Stimulated activated CD4-positive, alpha-beta T cell treated with anti-CD3 and anti-CD28 coated beads, TNF-alpha, amount 100 ng/mL, for 1 hour (primary cell): ENCODE measurements at places on chromosomes 12 and 14.

DNA sequence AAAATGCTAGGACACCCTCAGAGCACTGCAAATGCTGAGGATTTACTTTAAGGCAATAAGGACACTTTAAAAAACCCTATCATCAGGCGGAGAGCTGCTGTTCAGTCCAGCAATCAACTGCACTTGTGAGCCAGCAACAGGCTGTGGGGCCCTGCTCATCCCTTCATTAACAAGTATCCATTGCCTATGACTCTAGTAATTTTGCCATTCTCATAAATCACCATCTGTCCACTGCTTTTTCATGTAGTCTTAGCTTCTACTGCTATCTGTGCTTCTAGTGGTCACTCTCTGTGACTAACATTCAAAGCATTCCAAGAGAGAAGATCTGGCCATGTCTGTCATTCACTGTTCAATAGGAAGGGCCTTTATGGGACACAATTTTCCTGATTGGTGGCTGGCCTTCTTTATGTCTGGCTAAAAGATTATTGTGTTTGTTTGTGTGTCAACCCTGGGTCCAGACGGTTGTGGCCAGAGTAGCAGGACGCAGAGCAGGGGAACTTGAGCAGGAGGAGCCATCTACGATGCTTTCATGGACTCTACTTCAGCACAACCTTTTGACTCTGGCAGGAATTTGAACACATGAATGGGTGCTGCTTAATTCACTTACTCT, 3.6 kb upstream of the KRAS start:
- no peak for DNase-seq

GRCh38 chr12:123723011-123723410, 10.9 kb downstream of the ATP6V0A2 start:
- no peak for DNase-seq

DNA sequence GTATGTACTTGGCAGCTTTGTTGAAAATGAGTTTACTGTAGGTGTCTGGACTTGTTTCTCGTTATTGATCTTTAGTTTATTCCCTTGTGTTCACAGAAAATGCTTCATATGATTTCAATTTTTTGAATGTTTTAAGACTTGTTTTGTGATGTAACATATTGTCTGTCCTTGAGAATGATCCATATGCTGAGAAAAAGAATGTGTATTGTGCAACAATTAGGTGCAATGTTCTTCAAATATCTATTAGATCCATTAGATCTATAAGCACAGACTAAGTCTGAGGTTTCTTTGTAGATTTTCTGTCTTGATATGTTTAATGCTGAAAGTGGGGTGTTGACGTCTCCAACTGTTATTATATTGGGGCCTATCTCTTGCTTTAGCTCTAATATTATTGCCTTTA, 879.6 kb upstream of the LRFN5 start:
- no peak for DNase-seq

GRCh38 chr14:71647086-71647784, 285.0 kb upstream of the RGS6 start:
- no peak for DNase-seq

- DNase-seq, result no peak
Observed at GRCh38 chr12:47360771-47361388, 281.1 kb upstream of the AMIGO2 start.

GRCh38 chr14:92986254-92987147, 63.6 kb downstream of the CHGA start:
- no peak for DNase-seq

GRCh38 chr12:67091678-67092077, 177.5 kb upstream of the CAND1 start:
- no peak for DNase-seq

DNA sequence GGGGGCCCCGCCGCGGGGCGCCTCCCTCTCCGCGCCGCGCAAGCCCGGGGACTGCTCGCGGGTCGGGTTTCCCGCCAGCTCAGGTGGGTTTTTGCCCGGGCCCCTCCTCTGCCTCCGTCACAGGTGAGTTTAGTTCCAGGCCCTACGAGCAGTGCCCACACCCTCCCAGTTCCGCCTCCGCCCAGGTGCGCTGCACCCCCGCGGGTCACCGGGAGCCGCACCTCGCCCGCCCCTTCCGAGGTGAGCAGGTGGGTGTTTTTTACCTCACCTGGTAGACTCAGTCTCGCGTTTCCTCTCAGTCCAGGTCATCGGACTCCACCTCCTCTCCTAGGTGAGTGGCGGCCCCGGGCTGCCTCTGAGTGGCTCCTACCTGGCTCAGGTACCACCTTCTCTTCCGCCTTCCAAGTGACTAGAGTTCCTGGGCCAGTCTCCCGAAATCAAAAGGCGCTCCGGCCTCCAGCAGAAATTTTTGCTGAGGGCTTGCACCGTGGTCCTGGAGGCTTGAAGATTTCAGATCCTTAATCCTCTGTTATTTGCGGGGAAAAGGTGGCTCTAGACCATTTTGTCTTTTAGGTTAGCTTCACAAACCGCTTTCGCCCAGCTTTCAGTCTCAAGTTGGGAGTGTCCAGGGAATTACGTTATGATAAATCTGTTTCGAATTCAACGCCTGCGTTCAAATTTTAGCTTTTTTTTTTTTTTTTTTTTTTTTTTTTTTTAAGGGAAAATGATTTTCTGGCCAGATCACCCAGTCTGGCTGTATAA, at the start of gene TMEM30B:
Gene TMEM30B, minus strand, starts transcription at position 153 of the 762 bp plus-strand sequence. CDS start 191 bp downstream, outside the sequence.
- peak; percentile 6 for DNase-seq

DNA sequence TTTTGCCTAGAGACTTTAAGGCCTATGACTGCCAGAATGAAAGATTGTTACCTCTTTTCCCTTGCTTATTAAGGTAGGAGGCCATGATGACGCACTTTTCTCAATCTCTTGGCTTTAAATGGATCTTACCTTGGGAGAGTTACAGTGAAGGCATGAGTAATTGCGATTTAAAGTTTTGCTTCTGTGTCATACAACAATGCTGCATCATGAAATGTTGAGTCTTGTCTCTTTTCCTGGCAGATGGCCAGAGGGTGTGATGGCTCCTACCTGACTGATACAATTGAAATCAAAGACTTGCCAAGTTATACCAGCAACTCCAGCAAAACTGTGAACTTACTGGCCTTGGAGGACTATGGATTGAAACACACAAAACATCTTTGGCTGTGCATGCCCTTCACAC, 17.2 kb upstream of the LRRK2 start:
- no peak for DNase-seq

DNA sequence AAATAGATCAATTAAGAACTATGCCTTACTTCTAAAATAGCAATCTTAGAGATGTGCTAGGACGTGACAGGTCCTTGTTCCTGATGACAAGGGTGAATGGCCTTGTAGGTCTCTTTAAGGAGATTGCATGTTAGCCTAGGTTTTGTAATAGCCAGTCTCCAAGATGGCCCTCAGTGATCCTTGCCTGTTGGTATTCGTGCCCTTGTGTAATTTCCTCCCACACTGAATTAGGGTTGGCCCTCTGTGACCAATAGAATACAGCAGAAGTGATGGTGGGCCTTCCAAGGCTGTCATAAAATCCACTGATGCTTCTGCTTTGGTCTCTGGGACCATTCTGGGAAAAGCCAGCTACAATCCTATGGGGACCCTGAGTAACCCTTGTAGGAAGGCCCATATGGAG, 38.2 kb upstream of the SNX6 start:
- DNase-seq, result no peak

DNA sequence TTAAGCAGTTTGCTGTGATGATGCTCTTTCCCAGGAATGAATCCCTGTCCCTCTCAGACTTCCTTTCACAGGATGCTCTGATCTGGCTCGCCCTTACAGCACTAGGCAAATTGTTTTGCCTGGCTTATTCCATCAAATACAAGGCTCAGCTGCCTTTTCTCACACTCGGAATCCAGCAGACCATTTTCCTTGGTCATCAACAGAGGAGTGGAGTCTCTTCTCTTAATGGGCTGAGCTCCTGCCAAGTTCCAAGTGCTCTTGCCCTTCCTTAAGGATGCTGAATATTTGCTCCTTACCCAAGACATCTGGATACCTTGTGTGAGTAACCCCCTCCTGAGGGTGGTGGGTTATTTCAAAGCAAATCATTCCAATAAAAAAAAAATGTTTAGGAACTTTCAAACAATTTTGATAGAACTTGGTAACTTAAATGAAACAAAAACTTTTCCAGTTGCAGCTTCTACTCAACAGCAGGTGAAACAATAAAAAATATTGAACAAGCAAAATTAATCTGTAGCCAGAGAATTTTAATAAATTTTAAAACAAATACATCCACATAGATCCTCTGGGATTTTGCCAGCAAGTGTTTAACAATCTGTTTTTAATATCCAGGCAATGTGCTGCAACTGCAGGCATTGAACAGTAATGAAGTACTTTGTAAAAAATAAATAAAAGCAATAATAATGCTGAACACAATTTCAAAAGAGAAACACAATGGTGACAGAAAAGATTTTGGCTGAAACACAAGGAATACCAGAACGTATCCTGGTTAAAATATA, 264.0 kb upstream of the FAR2 start:
- DNase-seq, result no peak

DNA sequence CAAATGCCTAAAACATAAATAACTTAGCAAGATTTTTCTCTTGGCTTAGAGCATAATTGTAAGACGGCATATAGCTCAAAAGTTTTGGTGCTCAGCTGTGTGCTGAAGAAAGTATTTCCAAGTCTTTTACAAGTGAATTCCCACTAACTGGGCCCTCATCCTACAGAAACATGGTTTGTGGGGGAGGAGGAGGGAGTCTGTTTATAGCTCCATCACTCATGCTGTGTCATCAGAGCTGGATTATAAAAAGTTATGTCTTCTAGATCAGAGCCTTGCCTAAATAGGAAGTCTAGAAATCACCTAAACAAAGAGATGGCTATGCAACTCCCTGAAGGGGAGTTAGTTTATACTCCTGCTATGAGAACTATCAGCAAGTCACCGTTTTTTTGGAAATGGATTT, 65.9 kb upstream of the OTOGL start:
- no peak for DNase-seq

DNA sequence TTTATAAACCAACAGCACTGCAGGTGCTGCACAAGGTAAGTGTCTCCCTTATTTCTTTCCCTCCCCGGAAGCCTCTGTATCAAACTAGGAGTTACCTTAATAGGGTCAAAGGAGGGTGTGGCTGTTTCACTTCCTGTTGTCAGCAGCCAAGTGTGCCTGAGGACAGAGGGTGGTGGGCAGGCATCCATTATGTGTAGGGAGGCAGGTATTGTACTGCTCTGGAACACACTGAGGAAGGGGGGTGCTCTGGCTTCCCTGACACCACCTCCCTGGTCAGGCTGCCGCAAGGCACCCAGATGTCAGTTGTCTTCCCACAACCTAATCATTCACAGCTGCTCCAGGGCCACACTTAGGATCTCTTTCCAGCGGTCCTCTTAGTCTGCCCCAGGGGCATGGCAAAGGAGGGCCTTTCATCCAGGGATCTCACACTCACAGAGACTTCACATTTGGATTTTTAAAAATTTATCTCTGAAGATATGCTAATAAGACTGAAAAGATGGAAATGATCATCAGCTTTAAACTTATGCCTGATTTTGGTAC, 132.0 kb upstream of the ARHGAP5 start:
- no peak for DNase-seq

- no peak for DNase-seq
Observed at GRCh38 chr12:92729773-92730305, 27.1 kb downstream of the PLEKHG7 start.

DNA sequence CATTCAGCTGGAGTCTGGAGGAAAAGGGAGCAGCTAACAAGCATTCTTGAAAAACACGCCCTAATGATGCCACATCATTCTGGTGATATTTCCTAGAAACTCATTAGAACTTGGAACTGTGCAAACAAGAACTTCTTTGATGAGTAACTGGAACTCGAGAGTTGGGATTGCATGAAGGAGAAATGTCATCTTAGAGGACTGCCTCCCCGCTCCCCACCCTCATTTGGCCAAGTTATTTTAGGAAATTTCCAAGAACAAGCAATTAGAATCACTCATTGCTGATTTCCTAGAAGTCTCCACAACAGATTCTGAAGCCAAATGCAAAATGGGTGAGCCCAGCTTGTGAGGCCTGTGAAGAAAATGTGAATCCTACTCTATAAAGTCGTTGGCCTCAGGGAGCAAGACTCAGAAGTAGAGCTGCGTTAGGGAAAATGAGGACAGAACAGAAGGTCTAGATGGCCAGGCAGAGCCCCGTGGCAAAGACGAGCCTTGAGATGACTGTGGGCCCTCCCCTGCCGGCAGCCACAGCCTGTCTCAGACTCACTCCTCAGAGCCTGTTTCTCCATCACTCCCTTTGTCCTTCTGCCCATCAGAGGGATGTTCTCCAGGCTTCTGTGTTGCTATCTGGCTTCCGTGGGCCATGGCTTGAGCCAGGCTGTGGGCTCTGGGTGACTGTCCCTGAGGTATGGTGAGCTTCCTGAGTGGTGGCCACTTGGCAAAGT, 38.4 kb downstream of the RTL1 start:
- DNase-seq, result no peak

- no peak for DNase-seq
Observed at GRCh38 chr12:130557886-130558765, 158.0 kb downstream of the RIMBP2 start.

DNA sequence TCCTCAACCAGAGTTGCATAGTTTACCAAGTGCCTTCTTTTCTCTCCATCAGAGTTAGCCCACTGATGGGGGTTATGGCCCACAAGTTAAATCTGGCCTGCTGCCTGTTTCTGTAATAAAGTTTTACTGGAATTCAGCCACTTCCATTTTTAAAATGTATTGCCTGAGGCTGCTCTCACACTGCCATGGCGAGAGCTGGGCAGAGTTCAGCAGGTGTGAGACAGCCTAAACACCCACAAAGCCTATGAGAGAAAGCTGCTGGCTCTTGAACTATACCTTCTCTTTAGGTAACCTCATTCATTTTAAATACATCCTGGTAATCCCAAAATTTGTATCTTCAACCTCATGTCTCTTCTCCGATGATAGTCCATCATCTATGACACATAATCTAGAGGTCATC, 86.1 kb downstream of the BCL2L14 start:
- DNase-seq, result no peak

DNA sequence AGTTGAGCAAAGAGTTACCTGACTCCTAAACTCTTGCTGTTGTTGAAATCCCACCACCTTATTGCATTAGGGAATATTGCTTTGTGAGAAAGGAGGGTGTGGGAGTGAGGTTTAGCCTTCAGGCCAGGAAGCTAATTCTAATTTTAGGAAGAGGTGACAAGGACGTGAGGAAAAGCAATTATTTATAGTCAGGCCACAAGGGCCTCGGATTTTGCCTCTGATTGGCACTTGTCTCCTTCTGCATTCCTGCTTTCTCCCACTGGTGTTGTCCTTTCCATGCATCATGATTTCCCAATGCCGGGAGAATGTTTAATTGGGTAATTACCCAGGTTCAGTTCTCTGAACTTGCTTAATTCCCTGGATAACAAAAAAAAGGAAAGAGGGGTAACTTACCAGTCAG, 37.9 kb upstream of the SLC38A2 start:
- no peak for DNase-seq
